NCI-H69 (cell line): ENCODE measurements at places on chromosomes 11 and 22.

GRCh38 chr11:126344141-126345080 is 11.1 kb upstream of the ST3GAL4 start:
- no peak for DNase-seq

GRCh38 chr11:85748455-85748891 is 62.5 kb downstream of the SYTL2 start:
- DNase-seq, result no peak

GRCh38 chr11:12792018-12792417 is 117.8 kb downstream of the TEAD1 start:
- no peak for DNase-seq

- no peak for DNase-seq
Measured at GRCh38 chr11:77522215-77522614, 48.3 kb upstream of the PAK1 start.
